ENCODE measurements at places on chromosomes 6 and 20.

DNA sequence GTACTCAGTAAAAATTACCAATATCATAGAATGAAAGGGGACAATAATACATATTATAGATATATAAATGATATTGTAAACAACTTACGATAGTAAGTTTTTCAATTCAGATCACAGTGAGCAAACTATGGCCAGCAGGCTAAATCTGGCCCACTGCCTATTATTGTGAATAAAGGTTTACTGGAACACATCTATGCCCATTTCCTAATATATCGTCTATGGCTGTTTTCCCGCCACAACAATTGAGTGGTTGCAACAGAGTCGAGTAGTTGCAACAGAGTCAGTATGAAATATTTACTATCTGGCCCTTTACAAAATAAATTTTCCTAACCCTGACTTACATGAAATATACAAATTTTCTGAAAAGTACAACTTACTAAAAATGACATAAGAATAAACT, 297.3 kb upstream of the KCNQ5 start:
- DNase-seq: no peak

- DNase-seq: no peak
Observed at GRCh38 chr6:130683761-130684517, 143.3 kb upstream of the SMLR1 start.

DNA sequence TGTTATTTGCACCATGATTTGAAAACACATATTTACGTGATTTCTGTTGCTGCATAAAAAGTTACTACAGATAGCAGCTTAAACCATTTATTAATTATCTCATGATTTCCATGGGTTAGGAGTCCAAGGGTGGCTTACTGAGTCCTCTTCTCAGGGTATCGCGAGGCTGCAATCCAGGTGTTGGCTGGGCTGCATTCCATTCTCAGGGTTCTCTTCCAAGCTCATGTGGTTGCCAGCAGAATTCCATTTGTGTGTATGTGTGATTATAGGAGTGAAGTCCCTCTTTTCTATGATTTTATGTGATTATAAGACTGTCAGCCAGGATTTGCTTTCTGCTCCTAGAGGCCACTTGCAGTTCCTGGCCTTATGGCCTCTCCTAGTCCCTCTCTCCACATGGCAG, 135.1 kb downstream of the FAM83B start:
- DNase-seq: no peak

GRCh38 chr6:46772762-46773161, 20.4 kb upstream of the MEP1A start:
- DNase-seq: no peak

DNA sequence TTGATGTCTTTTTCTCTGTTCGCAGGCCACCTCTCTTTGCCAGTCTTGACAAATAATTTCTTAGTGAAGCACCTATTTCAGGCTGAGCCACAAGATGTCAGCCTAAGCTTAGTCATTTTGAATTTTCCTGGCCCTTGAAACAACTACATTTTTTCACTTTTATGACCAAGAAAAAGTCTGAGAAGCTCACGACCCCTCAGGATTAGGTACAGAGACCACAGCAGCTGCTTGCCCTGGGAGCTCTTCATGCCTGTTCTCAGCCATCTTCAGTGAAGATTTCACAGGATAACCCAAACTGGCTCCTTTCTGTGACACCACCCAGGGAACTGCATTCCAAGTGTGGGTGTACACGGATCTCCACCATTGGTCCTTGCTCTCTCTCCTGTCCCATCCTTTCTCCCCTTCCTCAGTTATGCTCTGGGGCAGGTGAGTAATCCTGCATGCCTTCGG, 38.4 kb upstream of the SPTLC3 start:
- no peak for DNase-seq

DNA sequence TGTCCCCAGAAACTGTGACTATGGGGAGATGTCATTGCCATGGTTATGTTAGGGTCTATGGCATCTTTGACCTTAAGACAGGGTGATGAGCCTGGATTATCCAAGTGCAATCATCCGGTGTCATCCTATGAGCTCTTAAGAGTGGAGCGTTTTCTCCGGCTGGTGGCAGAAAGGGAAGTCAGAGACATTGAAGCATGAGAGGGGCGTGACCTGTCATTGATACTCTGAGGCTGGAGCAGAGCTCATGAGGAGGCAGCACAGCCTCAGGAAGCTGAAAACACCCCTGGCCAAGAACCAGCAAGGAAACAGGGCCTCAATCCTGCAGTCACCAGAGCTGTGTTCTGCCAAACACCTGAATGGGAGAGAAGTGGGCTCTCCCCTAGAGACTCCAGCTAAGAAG, 59.6 kb downstream of the ANKRD60 start:
- DNase-seq: no peak

GRCh38 chr20:401682-402495, 6.2 kb upstream of the RBCK1 start:
- DNase-seq: no peak

- no peak for DNase-seq
Observed at GRCh38 chr20:51529758-51530157, 12.8 kb downstream of the NFATC2 start.

Data from GM19239 (cell line).